ENCODE measurements at places on chromosomes 5 and 9.
A peak's percentile ranks its signal among the peaks of the same experiment; 100 is the strongest.

DNA sequence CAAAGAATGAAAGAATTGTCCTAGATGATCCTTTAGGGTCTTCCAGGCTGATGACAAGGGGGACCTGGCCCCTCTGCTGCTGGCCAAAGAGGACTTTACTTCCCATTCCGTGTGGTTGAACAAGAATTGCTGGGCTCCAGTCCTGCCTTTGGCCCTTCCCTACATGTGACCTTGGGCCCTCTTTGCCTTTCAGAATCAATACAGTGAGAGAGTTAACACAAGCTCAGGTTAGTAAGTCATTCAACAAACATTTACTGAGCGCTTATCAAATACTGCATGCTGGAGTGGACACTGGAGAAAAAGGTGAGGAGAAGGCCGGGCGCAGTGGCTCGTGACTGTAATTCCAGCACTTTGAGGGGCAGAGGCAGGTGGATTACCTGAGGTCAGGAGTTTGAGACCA is 113.1 kb downstream of the C9orf50 start:
- DNase-seq = no peak

DNA sequence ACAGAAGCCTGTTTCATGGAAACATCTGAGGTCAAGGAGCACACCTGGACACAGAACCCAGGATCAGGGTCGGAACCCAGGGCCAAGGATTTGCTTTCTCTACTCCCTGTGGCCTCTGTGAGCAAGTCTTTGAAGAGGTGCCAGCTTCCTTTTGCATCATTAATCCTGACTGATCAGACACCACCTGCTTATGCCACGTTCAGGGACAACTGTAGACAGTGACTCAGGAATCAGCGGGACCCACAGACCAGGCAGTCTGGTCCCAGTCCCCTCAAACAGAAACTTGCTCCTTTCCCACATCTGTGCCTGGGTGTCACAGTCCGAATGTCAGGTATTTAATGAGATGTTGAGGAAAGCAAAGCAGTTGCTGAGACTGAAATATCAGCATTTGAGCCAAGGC is 154.8 kb downstream of the SGCD start:
- DNase-seq = no peak

GRCh38 chr5:171795381-171795780 is 9.8 kb downstream of the SMIM23 start:
- DNase-seq = no peak

GRCh38 chr5:126615286-126615685 is 14.5 kb downstream of the PHAX start:
- no peak for DNase-seq

GRCh38 chr9:126790561-126790960 is 14.3 kb upstream of the ZBTB43 start:
- no peak for DNase-seq

DNA sequence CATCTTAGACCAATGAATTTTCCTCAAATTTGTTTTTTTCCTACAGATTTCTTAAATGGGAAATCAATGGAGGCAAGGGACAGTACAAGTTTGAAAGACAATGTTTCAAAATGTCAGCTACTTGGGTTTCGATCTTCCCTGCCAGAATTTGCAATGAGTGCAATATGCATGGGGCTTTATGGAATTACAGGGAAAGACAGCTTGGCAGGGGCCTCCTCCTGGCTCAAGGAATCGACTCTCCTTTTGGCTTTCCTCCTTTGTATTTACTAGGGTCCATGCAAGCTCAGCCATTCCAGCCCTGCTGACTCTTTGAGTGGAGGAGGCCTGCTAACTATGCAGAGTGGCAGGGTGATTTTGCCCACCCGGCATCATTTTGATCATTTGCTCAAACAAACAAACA is 63.2 kb downstream of the MED27 start:
- no peak for DNase-seq

DNA sequence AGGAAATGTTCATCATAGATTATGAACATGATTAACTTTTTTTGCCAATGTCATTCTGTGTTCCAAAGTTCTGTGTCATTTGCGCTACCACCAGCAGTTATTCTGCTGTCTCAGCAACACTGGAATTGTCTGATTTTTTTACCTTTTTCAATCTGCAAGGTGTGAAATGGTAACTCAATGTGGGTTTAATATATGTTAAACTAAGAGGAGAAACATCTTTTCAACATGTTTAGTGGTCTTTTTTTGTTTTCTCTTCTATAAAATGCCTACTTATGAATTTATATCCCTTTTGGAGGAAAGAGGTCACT is 49.1 kb upstream of the GRAMD2B start:
- no peak for DNase-seq

DNA sequence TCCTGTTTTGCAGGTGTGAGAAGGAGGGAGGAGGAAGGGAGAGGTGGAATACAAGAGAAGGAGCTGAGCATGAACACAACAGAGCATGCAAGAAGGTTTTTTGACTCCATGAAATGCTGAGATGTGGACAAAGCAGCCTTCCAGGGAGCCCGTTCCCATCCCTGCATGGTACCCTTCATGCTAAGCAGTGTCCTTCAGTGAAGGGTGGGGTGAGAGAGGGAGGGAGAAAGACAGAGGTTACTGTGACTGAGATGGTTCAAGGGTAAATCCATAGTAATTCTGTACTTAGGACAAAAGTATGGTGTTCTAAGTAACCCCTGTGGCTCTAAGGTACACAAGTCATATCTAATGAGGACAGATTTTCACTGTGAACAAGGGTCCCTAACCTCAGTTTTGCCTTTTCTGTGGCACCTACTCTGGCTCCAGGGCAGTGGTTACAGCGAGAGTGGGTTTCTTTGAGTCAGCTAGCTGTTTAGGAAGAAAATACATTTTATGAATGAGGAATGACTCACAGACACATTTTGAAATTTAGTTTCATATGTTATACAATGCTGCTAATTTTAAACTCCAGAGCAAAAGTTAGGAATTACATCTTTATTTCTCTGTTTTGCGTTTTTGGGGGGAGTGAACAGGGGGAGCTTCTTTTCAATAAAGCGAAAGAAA is 184.9 kb upstream of the SLC12A2 start:
- no peak for DNase-seq

GRCh38 chr9:77021922-77022782 is 2.7 kb downstream of the FOXB2 start:
- DNase-seq = no peak

GRCh38 chr9:78294290-78295176 is 2.4 kb upstream of the PSAT1 start:
- peak; percentile 18 for DNase-seq

DNA sequence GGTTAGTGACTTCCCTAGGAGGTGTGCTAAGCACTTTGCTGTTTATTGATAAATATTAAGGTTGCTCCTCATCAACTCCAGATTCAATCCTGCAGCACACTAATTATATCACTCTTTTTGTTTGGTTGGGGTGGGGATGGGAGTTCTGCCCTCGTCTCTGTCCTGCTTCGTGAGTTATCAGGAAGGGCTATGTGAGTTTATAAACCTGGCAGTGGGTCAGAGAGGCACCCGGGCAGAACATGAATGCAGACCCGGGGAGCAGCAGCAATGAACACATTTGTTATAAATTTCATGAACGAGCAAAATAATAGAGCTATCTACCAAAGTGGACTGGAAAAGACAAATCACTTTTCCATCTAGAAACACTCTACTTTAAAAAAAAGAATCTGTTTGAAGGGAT is 125.5 kb upstream of the WWC1 start:
- DNase-seq = no peak

DNA sequence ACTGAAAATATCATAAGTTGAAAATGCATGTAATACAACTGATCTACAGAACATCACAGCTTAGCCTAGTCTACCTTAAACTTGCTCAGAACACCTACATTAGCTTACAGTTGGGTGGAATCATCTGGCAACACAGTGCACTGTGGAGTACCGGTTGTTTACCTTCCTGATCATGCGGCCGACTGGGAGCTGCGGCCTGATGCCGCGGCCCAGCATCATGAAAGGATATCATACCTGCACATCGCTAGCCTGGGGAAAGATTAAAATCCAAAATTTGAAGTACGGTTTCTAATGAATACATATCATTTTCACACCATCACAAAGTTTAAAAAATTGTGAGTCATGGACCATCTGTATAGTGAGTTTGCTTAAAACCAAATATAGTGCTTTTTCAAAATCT is 1.8 kb downstream of the HACD4 start:
- DNase-seq = no peak

- no peak for DNase-seq
Measured at GRCh38 chr9:125805586-125805985, 58.4 kb downstream of the PBX3 start.

- DNase-seq = no peak
Measured at GRCh38 chr9:72790989-72791388, 161.9 kb downstream of the ALDH1A1 start.

- DNase-seq = peak; percentile 16
Measured at GRCh38 chr5:96861076-96861475, 15.2 kb upstream of the ERAP2 start.

- peak; percentile 92 for DNase-seq
Measured at GRCh38 chr5:55568654-55569512, 34.1 kb upstream of the PLPP1 start.

DNA sequence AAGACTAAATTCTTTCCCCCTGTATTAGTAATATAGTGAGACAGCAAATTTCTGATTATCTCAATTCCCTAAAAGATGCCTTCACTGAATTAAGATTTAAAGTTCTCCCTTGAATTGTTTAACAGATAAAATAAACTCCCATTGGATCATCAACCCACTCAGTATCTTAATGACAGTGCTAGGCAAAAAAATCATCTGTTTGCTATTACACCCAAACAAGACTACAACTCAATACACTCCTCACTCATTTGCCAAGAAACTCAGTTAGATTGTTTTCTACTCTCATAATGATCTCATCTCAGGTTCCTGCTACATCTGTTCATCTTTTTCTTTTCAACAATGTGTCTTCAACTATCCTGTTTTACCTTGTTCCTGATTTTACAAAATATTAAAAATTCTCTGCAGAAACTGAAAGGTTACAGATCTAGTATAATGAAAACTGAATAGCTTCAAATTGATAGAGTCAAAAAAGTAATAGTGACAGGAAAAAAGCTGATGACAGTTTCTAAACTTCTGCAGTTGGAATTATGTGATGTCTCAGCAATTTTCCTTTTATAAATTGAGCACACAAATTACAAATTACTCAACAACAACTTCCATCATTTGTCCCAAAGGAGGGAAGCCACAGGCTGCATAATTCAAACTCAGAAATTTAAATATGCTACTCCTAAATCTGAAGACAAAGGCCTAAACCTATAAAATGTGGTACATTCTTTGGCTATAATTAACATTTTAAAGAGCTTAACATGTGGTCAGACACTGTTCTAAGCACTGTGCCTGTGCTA is 39.4 kb downstream of the HOMER1 start:
- DNase-seq = no peak

DNA sequence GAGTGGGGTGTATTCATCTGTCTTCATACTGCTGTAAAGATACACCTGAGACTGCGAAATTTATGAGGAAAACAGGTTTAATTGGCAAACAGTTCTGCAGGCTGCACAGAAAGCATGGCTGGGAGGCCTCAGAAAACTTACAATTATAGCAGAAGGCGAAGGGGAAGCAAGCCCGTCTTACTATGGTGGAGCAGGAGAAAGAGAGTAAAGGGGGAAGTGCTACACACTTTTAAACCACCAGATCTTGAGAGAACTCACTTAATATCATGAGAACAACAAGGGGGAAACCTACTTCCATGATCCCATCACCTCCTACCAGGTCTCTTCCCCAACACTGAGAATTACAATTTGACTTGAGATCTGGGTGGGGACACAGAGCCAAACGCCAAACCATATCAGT is 12.5 kb upstream of the NREP start:
- no peak for DNase-seq

DNA sequence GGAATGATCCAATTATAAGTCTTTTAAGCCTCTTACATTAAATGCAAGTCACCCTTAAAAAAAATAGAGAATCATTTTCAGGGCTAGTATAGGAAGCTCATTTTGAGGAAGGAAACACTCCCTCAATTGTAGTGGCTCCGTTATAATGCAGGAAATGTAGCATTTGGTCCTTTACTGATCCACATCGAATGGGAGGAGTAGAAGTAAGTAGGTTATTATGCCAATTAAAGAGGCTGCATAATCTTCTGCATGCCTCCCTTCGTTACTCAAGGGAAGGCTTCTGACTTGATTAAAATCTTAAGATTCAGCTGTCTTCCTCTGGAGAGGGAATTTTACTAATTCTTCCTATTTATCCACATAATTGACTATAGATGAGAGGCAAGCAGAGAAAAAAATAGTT is 579.2 kb upstream of the COX7C start:
- DNase-seq = no peak

DNA sequence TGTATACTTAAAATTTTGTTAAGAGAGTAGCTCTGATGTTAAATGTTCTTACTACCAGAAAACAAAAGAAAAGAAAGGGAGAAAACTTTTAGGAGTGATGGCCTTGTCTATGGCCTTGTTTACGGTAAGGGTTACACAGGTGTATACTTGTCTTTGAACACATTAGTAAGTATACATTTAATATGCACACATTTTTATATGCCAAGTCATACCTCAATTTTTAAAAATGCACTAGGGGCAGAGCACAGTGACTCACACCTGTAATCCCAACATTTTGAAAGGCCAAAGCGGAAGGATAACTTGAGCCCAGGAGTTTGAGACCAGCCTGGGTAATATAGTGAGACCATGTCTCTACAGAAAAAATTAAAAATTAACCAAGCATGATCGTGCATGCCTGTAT is 166.7 kb upstream of the SNX2 start:
- no peak for DNase-seq

- no peak for DNase-seq
Measured at GRCh38 chr9:127161081-127161624, 38.7 kb upstream of the ANGPTL2 start.

DNA sequence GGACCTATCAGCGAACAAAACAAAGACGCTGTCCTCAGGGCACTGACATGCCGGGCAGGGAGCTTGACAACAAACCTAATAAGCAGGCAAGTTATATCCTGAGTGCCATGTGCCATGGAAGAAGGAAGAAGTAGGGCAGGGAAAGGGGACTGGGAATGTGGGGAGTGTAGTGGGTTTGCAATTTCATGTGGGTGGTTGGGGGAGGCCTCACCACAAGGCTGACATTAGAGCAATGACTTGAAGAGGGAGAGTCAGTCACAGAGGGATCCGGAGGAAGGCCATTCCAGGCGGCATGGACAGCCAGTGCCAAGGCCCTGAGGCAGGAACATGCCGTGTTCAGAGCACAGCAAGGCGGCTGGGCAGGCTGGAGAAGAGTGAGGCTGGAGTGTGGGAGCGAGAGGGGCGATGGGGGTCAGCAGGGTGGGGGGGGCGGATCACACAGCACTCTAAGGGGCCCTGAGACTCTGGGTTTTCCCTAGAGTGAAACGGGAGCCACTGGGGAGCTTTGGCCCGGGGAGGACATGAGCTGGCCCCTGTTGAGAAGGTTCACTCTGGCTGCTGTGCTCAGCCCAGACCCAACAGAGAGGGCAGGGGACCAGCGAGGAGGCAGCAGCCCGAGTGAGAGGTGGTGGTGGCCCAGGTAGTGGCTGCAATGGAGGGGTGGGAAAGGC is 86.3 kb downstream of the STK10 start:
- DNase-seq = no peak

- no peak for DNase-seq
Measured at GRCh38 chr5:67969631-67970030, 245.9 kb upstream of the PIK3R1 start.

GRCh38 chr5:72822944-72823343 is 6.5 kb downstream of the TNPO1 start:
- no peak for DNase-seq

GRCh38 chr5:150168864-150169263 is 2.3 kb downstream of the CDX1 start:
- DNase-seq = no peak

Measured in OCI-M1 (cell line).